A549 treated with dexamethasone at 1 μM for 4 hours (cell line): ENCODE measurements at places on chromosomes 1 and 21. TPM values are rescaled to one million over a fixed set of nuclear protein-coding genes. Genes with fewer than 3 reads are reported as not detected.

KRTAP13-1 gene
- total RNA-seq = not detected in 5 replicates

MMEL1 gene
- total RNA-seq = 0.08 TPM in 1 of 5 replicates, not detected in the others

NUP210L gene
- total RNA-seq = 0.02 to 0.06 TPM in 2 of 5 replicates, not detected in the others

TEDDM1 gene
- not detected in 5 replicates for total RNA-seq

FCAMR gene
- total RNA-seq = 0.07 to 0.08 TPM in 2 of 5 replicates, not detected in the others

TMPRSS15 gene
- total RNA-seq = not detected in 5 replicates

CYP4Z1 gene
- not detected in 5 replicates for total RNA-seq

NBPF3 gene
- total RNA-seq = 6.0 to 7.7 TPM (median 6.9 TPM) in 5 replicates

FCRLA gene
- 0.08 TPM in 1 of 5 replicates, not detected in the others for total RNA-seq
